ENCODE measurements at places on chromosomes 11 and 22.
A peak's percentile ranks its signal among the peaks of the same experiment; 100 is the strongest.

- DNase-seq = no peak
Measured at GRCh38 chr11:36333897-36334296, 37.8 kb downstream of the PRR5L start.

DNA sequence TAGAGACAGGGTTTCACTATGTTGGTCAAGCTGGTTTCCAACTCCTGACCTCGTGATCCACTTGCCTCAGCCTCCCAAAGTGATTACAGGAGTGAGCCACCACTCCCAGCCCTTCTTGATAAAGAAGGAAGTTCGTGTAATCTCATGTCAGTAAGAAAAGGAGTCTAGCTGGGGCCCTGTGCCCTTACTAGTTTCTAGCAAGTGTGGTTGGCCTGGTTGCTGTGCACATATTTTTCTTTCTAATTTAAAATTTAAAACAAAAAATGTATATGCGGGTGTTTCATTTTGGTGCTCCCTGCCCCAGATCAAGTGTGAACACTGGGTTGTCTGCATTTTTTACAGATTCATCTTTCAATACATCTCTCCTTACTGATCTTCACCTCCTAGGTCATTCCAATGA lies 770.8 kb upstream of the TENM4 start:
- no peak for DNase-seq

- no peak for DNase-seq
Measured at GRCh38 chr22:28589102-28589750, 90.4 kb downstream of the TTC28 start.

- no peak for DNase-seq
Measured at GRCh38 chr11:121576531-121576930, 123.8 kb upstream of the SORL1-AS1 start.

DNA sequence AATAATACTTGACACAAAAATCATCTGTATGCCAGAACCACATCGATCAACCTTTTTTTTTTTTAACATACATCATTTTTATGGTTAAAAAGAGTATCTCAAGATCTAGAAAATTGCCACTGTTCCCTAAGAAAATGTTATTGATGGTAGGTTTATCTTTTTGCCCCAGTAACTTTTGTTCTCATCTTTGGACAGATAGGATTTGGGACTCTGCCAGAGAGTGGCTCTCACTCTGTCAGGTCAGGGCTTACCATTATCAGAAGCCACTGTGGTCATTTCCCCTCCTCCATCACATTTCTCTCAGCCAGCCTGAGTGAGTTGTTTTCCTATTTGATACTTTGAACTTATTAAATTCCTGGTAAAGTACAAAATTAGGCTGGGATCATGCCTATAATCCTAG lies 47.9 kb upstream of the YWHAH start:
- DNase-seq = no peak

DNA sequence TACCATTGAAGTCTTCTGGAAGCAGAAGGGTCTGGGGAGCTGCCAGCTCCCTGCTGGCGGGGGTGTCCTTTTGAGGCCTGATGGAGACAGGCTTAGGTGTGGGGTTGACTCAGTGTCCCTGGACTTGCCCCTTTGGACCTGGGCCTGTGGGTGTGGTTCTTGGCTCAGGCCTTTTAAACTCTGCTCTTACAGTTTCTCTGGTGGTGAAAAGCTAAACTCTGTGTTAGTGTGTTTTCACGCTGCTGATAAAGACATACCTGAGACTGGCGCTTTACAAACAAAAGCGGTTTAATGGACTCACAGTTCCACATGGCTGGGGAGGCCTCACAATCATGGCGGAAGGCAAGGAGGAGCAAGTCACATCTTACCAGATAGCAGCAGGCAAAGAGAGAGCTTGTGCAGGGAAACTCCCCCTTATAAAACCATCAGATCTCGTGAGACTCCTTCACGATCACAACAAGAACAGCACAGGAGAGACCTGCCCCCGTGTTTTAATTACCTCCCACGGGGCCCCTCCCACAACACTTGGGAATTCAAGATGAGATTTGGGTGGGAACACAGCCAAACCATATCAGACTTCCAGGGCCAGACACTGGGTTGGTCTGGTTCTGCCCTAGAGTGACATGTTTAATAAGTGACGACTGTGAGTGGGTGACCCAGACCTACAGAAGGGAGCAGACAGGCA lies 26.5 kb downstream of the GRAMD4 start:
- DNase-seq = no peak

GRCh38 chr11:127118811-127119210 lies 118.2 kb upstream of the KIRREL3 start:
- DNase-seq = no peak

DNA sequence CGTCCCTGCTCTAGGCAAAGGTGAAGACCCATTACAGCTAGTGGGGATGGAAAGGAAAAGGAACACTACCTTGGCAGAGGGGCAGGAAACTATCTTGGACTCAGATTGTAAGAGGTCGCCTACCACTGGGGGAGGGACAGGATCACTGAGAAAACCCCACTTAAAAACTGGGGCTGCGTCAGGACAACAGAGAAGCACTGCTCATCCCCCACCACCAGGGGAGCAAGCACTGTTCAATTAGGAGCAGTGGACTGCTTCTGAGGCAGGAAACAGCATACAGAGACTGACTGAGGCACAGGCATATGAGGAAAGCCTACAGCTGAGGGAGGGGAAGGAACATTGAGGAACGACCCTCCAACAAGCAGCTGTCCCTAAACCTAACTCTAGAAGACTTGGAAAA lies 20.8 kb upstream of the DLAT start:
- DNase-seq = no peak

- DNase-seq = no peak
Measured at GRCh38 chr11:2550606-2550970, 105.8 kb downstream of the KCNQ1 start.

GRCh38 chr11:62909107-62909894 lies 11.9 kb downstream of the CHRM1 start:
- DNase-seq = peak; percentile 84

GRCh38 chr22:35792506-35792905 lies 74.8 kb downstream of the APOL5 start:
- DNase-seq = no peak

- no peak for DNase-seq
Measured at GRCh38 chr11:34987617-34988016, 71.2 kb downstream of the PDHX start.

DNA sequence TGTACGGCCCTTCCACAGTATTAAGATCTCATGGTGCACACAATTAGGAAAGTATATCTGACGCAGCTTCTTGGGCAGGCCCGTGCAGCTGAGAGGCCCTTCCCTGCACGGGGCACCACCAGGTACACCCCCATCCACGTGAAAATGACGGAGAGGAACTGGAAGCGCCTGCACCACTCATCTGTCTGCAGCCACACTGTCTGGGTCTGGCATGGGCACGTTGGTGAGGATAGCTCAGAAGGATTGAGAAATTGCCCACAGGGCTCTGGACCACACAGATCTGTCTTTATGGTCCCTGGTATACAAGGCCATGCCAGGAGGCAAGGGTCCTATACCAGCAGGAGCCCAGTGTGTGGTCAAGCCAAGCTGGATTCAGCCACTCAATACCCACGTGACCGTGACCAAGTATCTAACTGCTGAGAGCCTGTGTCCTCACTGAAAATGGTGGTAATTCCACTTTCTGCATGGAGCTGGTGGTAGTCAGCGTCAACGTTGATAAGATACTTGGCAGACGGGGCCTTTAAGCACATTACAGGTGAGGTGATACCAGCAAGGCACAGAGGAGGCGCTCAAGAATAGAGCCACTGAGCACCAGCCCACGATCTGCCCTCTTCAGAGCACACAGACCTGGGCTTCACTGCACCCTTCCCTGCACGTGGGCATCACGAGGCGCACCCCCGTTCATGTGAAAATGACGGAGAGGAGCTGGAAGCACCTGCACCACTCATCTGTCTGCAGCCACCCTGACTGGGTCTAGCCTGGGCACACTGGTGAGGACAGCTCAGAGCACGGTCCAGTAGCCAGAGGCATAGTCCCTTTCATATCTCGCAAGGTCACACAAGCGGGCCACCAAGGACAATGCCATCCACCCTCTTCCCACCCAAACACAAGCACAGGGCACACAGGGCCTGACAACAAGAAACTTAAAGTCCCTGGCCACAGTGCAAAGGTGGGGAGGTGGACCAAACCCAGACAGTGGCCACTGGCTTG lies 28.4 kb downstream of the SHANK2 start:
- DNase-seq = no peak

GRCh38 chr11:128913806-128914205 lies 22.6 kb downstream of the KCNJ5 start:
- no peak for DNase-seq

DNA sequence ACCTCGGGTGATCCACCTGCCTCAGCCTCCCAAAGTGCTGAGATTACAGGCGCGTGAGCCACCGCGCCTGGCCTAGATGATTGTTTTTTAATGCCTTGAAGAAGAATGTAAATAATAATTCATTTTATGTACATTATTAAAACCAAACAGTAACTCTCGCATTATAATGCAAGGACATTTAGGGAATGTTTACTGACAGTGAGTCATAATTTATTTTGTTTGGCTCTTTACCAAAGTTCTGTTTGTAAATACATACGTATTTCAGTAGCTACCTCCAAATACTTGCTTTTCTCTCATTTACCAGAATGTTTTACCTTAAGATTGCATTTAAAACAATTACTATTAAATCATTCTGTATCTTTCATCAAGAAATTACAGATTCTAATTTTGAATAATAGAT lies 3.0 kb downstream of the RAB39A start:
- DNase-seq = no peak

- no peak for DNase-seq
Measured at GRCh38 chr11:78465169-78465942, 47.7 kb upstream of the GAB2 start.

GRCh38 chr11:66603072-66603471 lies 10.1 kb downstream of the CCS start:
- no peak for DNase-seq

DNA sequence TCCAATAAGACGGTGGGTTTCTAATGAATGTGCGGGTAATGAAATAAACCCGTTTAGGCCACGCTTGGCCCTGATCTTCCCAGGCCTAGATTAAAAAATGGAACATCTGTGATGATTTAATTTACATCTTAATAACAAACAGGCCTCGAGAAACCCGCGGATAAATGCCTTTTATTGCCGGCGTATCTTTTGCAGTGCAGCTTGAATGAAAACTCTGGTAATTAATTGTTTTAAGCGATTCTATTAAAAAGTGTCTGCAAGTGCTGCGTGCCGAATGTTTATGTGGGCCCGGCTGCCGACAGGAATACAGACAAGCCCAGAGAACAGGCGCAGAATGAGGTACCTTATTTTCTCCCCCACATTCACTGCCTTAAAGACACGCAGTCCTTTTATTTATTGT lies 420.7 kb downstream of the MN1 start:
- no peak for DNase-seq

DNA sequence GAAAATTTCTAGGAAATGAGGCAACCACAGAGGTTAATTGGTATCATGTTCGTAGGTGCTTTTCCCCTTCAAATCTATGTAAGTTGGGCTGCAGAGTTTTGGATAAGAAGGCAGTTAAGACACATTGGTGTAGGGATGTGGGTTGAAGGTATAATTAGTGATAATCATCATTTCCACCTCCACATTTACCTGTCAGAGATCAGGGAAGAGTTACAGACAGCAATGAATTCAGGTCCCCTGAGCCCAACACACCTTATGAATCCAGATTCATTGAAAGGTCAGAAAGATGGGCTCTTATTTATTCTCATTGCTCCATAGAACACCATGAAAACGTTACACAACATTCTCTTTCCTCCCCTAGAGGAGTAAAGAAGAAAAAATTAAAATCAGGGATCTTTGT lies 308.7 kb downstream of the C11orf87 start:
- DNase-seq = no peak

GRCh38 chr22:23530106-23530505 lies 50.0 kb downstream of the IGLL1 start:
- DNase-seq = no peak

DNA sequence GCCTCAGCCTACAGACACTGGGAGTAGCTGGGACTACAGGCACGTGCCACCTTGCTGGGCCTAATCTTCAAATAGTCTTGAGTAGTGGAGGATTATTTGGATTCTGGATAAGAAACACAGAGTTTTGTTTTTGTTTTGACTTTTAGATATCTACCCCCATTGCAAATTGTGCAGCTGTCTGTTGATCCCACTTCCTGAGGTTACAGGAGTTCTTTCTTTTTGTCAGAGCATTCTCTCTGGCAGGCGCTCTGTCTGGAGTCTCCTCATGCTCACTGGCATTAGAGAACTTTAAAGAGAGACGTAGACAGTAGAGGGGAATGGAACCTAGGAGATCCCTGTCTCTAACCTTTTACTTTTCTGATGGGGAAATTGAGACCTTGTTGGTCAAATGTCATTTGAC lies 7.8 kb upstream of the ADAMTS8 start:
- no peak for DNase-seq

DNA sequence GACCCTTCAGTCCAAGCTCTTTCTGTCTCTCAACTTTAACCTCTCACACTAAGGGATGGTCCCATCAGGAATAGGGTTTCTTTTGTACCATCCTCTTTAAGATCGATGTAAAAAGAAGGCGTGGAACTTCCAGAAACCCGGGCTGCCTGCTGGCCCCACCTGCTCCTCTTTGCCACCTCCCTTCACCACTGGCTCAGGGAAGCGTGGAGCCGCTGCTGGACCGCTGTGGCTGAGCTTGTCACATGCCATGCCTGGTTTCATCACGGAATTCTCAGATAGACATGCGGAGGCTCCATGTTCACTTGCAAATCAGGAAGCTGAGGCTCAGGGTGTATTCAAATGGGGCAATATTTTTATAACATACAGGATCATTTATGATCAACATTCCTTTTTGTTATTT lies 399.7 kb downstream of the BRD1 start:
- no peak for DNase-seq

- no peak for DNase-seq
Measured at GRCh38 chr22:16933291-16934282, 74.4 kb downstream of the GAB4 start.

GRCh38 chr11:9626496-9627394 lies 37.1 kb upstream of the SWAP70 start:
- DNase-seq = no peak

DNA sequence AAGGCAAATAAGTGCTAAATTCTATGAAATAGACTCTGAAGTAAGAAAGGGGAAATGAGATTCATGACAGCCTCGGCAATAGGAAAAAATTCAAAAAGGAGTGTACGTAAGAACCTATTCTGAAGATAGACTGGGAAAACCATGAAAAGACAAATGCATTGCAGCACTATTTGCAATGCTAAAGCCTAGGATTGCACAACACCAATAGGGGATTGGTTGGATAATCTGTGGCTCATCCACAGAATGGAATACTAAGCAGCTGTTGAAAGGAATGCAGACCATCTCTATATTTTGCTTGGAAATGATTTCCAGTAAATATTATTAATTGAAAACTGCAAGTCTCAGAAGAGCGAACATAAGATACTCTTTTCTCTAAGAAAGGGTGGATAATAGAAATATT lies 91.7 kb upstream of the CLMP start:
- no peak for DNase-seq

DNA sequence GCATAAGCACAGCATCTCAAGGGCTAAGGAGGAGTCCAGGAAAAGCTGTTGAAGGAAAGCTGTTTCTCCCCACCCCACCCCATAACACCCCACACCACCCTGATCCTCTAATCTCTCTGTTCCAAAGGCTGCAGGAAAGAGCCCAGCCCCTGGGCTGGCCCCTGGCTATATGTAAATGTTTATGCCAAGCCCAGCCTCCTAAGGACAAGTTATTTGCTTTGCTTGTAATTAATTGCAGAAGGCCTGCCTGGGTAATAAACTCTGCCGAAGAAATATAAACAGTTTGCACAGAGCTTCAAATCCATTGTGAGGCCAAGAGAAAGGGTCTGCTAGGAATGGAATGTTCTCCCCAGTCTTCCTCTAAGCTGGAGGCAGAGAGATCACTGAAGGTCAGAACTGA lies 21.2 kb downstream of the ARRB1 start:
- no peak for DNase-seq

GRCh38 chr22:28855355-28856094 lies 27.8 kb upstream of the ZNRF3 start:
- DNase-seq = no peak
